ENCODE measurements at places on chromosomes 4 and X.

- H3K36me3 ChIP-seq = no peaks in the 10 kb centered on the region
- H3K4me1 ChIP-seq = no peaks in the 10 kb centered on the region
- no peak overlapping the region for H3K27ac ChIP-seq
These were observed 642.8 kb upstream of the DIPK2B start for GRCh38 chrX:45843518-45843917.

DNA sequence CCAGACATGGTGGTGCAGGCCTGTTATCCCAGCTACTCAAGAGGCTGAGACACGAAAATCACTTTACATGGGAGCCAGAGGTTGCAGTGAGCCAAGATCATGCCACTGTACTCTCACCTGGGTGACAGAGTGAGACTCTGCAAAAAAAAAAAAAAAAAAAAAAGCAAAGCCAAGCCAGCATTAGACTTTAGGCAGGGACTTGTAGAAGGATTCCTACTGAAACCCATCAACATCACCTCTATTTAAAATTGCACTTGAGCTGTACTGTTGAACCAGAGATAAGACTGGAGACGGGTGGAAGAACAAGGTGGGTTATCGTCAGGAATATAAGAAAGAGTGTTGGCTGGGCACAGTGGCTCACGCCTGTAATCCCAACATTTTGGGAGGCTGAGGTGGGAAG is 15.7 kb upstream of the AFAP1 start:
- no peaks in the 10 kb centered on the region for H3K27me3 ChIP-seq
- no peak overlapping the region for H3K27ac ChIP-seq
- no peaks in the 10 kb centered on the region for H3K36me3 ChIP-seq
- no peak for DNase-seq
- no peaks in the 10 kb centered on the region for H3K4me1 ChIP-seq

GRCh38 chr4:127134490-127134889 is 498.3 kb upstream of the INTU start:
- no peak overlapping the region for H3K27ac ChIP-seq
- H3K27me3 ChIP-seq = no peaks in the 10 kb centered on the region
- H3K4me1 ChIP-seq = no peaks in the 10 kb centered on the region
- H3K36me3 ChIP-seq = no peaks in the 10 kb centered on the region
- no peak overlapping the region for H3K4me3 ChIP-seq
- no peak for DNase-seq

DNA sequence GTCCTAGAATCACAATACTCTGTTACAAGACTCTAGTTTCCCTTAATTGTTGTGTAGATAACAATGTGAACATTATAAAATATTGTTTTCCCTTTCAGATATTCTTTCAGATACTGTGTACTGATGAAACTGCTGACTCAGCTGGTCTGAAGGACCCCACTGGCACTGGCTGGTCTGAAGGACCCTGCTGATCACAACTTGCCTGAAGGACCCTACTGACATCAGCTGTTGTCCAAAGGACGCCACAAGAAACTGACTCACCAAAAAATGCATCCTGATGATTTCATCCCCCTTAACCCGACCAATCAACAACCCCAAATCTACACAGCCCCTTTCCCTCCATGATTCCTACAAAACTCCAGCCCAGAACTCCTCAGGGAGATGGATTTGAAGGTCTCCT is 258.8 kb upstream of the GNPDA2 start:
- H3K4me3 ChIP-seq = no peak overlapping the region
- no peaks in the 10 kb centered on the region for H3K36me3 ChIP-seq
- H3K27me3 ChIP-seq = no peaks in the 10 kb centered on the region
- no peaks in the 10 kb centered on the region for H3K4me1 ChIP-seq
- no peak overlapping the region for H3K27ac ChIP-seq
- no peak for DNase-seq

Data from effector memory CD4-positive, alpha-beta T cell (primary cell).